ENCODE measurements at places on chromosomes 7 and 10. TPM values are rescaled to one million over a fixed set of nuclear protein-coding genes. Genes with fewer than 3 reads are reported as not detected.
A peak's percentile ranks its signal among the peaks of the same experiment; 100 is the strongest.

The AGR2 gene
- 19.8 TPM for polyA plus RNA-seq

DNA sequence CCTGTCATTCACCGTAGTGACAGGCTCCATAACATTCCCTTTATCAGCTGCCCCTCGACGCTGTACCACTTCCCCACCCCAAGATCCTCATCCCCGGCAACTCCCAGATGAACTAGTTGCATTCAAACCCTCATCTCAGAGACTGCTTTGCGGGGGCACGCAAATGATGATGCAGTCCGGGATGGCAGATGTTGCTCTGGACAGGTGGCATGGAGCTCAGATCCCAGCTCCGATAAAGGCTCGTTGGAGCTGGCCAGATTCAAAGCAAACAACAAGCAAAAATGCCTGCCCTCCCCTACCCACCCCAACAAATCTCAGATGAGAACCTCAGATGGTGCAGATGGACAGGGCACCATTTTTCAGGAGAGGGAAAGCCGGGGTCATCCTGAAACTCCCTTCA is 46.7 kb downstream of the CARD11 start:
- no peak for DNase-seq
- H3K27ac ChIP-seq = no peak overlapping the region
- H3K27me3 ChIP-seq = no peaks in the 10 kb centered on the region
- H3K4me3 ChIP-seq = no peak overlapping the region
- H3K36me3 ChIP-seq = no peaks in the 10 kb centered on the region

The DPYSL4 gene
- polyA plus RNA-seq = not detected

DNA sequence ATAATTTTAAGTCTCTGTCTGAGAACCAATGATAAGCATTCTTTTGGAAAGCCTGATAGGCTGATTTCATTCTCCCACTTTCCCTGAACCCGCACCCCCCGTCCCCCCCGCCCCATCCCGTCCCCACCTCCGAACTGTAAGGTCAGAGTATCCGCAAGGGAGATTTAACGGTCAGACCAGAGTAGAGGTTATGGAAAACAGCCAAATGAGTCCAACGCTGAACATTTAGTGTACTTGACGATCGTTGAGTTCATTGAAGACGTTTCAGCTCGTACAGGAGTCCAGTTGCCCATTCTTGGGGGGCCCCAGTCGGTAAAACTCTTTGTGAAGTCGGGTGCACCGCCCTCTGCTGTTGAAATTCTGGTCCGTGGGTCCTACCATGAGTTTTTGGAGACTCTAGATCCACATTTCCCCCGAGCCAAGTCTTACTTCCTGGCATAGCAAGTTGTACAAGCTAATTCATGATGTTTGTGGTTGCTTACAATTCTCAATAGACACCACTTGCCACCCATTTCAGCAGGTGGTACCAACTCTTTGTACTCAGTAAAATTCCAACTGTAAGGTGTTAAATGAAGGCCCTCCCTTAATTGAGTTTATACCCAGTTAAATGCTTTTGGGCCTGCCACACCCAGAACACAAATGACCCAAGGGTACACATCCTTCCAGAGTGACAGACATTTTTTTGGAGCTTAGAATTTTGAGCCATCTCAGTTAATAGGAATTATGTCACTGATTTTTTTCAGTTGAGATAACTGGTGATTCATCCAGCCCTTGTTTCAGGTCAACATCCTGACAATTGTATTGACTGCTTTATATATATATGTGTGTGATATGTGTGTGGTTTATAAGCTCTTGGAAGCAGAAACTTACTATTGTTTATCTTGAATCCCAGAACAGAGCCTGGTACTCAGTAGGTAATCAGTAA is 1.2 kb downstream of the MARCHF5 start:
- peak overlapping the region; percentile 65 for H3K4me3 ChIP-seq
- H3K27ac ChIP-seq = no peak overlapping the region
- H3K4me1 ChIP-seq = no peaks in the 10 kb centered on the region
- DNase-seq = no peak
- no peaks in the 10 kb centered on the region for H3K36me3 ChIP-seq
- H3K27me3 ChIP-seq = no peaks in the 10 kb centered on the region

- no peaks in the 10 kb centered on the region for H3K36me3 ChIP-seq
- H3K27me3 ChIP-seq = no peaks in the 10 kb centered on the region
- DNase-seq = no peak
- no peak overlapping the region for H3K4me3 ChIP-seq
Observed at GRCh38 chr10:51964630-51965029, 265.2 kb upstream of the CSTF2T start.

DNA sequence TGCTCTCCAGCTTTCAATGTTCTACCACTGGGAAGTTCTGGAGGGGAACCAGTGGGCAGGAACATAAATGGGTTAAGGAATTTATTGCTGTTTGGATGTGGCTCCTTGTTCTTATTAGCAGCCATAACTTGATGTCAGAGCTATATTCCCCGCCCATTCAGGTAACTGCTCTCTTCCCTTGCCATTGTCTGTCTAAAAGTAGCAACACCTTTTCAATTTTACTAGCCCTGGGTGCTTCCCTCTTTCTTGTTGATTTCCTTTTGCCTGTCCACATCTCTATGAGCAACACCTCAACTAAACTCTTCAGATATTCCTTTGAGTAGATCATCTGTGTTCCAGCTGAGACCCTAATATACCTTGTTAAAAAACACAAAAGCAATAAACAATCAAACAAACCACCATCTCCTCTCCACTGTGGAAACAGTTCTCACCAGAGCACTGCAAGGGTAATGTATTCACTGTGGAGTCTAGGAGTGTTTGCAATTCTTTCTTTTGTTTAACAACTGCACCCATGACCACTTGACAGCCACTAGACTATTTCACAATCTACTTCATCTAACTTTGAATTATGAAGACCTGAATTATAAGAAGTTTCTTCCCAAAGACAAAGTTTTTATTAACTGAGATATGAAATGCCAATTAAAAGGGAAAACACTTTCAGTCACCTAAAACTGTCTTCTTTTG is 436.7 kb downstream of the IPMK start:
- no peak overlapping the region for H3K27ac ChIP-seq
- no peak for DNase-seq
- no peaks in the 10 kb centered on the region for H3K27me3 ChIP-seq
- H3K36me3 ChIP-seq = no peaks in the 10 kb centered on the region

- no peak overlapping the region for H3K27ac ChIP-seq
- no peaks in the 10 kb centered on the region for H3K4me1 ChIP-seq
- no peak overlapping the region for H3K4me3 ChIP-seq
- no peaks in the 10 kb centered on the region for H3K27me3 ChIP-seq
- DNase-seq = no peak
Observed at GRCh38 chr7:16123117-16123770, 298.1 kb downstream of the CRPPA start.

DNA sequence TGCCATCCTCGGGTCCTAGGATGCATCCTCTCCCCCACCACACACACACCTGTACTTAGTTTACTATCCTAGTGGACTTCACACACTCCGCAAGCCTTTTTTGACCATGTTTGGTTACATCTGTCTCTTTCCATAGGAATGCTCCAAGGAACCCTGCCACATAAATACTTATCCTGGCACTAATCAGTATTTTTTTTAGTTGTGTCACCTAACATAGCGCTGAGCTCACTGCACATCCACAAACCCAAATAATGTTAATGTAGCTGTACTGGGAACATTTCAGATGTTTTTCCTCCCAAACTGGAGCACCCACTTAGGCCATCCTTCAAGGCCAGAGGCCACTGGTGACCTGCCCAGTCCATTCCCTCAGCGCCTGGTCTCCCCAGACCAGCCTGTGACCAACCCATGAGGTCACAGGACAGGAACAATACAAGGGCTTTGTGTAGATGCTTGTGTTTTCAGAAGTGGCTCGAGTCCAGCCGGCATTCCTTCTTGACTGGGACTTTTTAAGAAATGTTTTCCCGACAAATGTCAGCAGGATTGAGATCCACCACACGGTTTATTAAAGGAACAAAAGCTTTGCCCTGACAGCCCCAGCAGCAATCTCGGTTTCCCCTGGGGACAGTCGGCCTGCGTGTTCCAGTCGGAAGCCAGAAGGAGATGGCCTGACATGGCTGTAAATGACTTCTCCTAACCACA is 181.4 kb downstream of the JCAD start:
- H3K4me3 ChIP-seq = no peak overlapping the region
- peak; percentile 89 for DNase-seq
- no peaks in the 10 kb centered on the region for H3K27me3 ChIP-seq
- H3K27ac ChIP-seq = peak overlapping the region; percentile 98
- no peaks in the 10 kb centered on the region for H3K36me3 ChIP-seq

GRCh38 chr10:44418637-44419036 is 33.7 kb upstream of the CXCL12 start:
- DNase-seq = no peak
- no peaks in the 10 kb centered on the region for H3K27me3 ChIP-seq
- no peak overlapping the region for H3K27ac ChIP-seq
- H3K4me1 ChIP-seq = no peaks in the 10 kb centered on the region
- no peak overlapping the region for H3K4me3 ChIP-seq

DNA sequence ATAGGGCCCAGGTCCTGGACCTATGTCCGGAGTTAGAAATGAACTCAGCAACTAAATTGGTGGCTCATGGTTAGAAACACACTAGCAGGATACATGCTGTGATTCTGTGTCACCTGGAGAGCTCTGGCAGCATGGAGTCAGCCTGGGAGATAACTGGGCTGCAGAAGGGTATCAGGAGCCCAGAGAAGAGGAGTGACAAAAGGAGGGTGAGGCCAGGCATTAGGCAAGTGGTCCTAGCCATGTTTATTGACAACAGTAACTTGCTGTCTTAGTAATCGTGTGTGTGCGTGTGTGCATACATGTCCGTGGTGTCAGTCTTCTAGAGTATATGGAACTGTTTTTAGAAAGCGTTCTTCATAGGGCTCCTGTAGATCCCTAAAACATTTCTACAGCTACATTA is 157.5 kb upstream of the PHYHIPL start:
- no peak overlapping the region for H3K4me3 ChIP-seq
- H3K27ac ChIP-seq = peak overlapping the region; percentile 90
- peaks cover 2% of the 10 kb centered on the region for H3K4me1 ChIP-seq

DNA sequence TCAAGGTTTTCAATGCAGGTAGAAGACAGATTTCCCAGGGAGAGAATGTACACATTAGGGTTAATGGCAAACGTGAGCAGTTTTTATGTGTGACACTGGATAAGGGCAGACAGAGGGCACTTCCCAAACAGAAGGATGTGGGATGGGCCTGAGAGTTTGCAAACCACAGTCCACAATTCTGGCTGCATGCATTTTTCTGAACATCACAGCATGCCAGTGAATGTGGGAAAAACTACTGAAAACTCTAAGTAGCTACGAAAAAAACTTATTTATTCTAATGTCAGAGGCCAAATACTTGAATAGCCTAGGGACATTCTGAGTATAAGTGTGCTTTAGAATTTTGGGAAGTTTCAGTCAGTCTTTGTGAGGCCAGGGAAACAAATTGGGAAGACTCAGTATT is 145.9 kb downstream of the NRCAM start:
- H3K4me1 ChIP-seq = no peaks in the 10 kb centered on the region
- DNase-seq = no peak
- no peaks in the 10 kb centered on the region for H3K36me3 ChIP-seq
- no peak overlapping the region for H3K27ac ChIP-seq

DNA sequence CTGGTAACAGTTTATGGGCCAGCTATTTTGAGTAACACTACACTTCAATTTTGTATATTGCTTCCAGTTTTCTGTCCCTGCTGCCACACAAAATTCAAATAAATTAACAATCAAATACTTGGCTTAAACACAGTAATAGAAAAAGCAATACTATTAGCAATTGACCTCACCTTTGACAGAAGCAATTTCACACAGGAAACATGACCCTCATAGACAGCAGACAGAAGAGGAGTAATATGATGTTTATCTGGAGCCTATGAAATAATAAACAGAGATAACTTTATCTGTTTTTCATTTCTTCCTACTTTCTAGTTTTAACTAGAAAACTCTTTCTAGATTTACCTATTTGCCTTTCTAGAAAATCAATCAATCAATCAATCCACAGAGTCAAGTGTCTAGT is 26.7 kb downstream of the MTPN start:
- H3K4me3 ChIP-seq = no peak overlapping the region
- H3K4me1 ChIP-seq = no peaks in the 10 kb centered on the region
- no peak for DNase-seq
- no peak overlapping the region for H3K27ac ChIP-seq
- peaks cover 3% of the 10 kb centered on the region for H3K36me3 ChIP-seq

- H3K4me1 ChIP-seq = no peaks in the 10 kb centered on the region
- H3K36me3 ChIP-seq = no peaks in the 10 kb centered on the region
- no peak overlapping the region for H3K4me3 ChIP-seq
- DNase-seq = no peak
- H3K27ac ChIP-seq = no peak overlapping the region
Observed at GRCh38 chr7:78203042-78203720, 404.6 kb downstream of the PHTF2 start.

GRCh38 chr10:104040862-104041789 is 44.6 kb downstream of the COL17A1 start:
- H3K27ac ChIP-seq = no peak overlapping the region
- no peak overlapping the region for H3K4me3 ChIP-seq
- H3K4me1 ChIP-seq = no peaks in the 10 kb centered on the region

DNA sequence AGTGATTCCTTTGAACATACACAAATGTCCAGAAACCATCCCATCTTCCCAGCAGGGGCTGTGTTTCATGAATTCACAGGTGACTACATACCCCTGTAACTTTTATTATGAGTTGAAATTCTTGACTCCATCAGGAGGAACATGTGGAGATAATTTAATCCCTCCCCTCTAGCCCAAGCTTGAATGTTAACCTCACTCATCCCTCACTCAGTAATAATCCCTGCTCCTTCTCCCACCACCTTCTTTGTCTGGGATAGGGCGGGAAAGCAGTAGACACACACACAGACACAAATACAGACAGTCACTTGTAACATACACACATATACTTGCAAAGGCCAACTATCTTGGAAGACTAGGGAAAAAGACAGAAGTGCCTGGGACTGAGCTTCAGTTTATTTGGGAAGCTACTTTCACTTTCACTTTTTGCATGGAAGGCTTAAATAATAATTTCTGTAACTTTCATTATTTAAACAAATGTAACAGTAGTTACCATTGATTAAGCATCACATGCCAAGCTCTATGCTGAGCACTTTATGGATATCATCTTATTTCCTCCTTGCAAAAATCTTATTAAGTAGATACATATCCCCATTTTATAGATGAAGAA is 7.3 kb downstream of the AASS start:
- no peaks in the 10 kb centered on the region for H3K36me3 ChIP-seq
- H3K4me3 ChIP-seq = peak overlapping the region; percentile 62
- H3K27ac ChIP-seq = no peak overlapping the region
- no peaks in the 10 kb centered on the region for H3K27me3 ChIP-seq

GRCh38 chr7:28176174-28176573 is 4.4 kb downstream of the JAZF1 start:
- H3K4me3 ChIP-seq = no peak overlapping the region
- no peaks in the 10 kb centered on the region for H3K36me3 ChIP-seq
- no peaks in the 10 kb centered on the region for H3K27me3 ChIP-seq
- no peaks in the 10 kb centered on the region for H3K4me1 ChIP-seq
- H3K27ac ChIP-seq = no peak overlapping the region

- no peak overlapping the region for H3K4me3 ChIP-seq
- peak; percentile 81 for DNase-seq
- peaks cover 5% of the 10 kb centered on the region for H3K4me1 ChIP-seq
- H3K27me3 ChIP-seq = no peaks in the 10 kb centered on the region
Observed at GRCh38 chr10:103145860-103146466, 47.1 kb downstream of the NT5C2 start.

The PCBD1 gene
- 84.3 TPM for polyA plus RNA-seq

The DDC gene
- polyA plus RNA-seq = not detected

- peaks cover 6% of the 10 kb centered on the region for H3K4me1 ChIP-seq
- no peaks in the 10 kb centered on the region for H3K27me3 ChIP-seq
- H3K36me3 ChIP-seq = no peaks in the 10 kb centered on the region
- DNase-seq = peak; percentile 98
- H3K4me3 ChIP-seq = no peak overlapping the region
Observed at GRCh38 chr7:81684514-81685269, 85.2 kb downstream of the HGF start.

Measured in aorta (tissue), 5 donors.